ENCODE measurements at places on chromosomes 6 and 20.

DNA sequence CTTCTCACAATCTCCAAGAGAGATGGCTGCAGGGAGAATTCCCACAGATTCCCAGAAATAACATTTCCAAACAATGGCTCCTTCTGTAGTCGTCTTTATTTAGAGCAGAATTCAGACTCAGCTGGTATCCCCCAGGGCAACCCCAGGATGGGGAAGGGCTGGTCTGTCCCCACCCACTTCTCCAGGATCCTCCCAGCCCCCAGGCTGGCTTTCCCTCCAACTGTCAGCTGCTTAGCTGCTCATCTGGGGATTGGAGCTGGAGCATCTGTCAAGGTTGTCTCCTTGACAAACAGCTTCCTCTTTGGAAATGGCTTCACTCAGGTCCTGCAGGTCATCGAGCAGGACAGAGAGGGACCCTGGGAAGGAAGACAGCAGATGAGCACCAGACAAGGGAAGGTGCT lies 3.5 kb upstream of the PSORS1C2 start:
- DNase-seq: no peak

- no peak for DNase-seq
These were observed 68.8 kb upstream of the EPB41L1 start for GRCh38 chr20:36085686-36086267.

GRCh38 chr20:51412333-51412871 lies 130.1 kb downstream of the NFATC2 start:
- DNase-seq: no peak

DNA sequence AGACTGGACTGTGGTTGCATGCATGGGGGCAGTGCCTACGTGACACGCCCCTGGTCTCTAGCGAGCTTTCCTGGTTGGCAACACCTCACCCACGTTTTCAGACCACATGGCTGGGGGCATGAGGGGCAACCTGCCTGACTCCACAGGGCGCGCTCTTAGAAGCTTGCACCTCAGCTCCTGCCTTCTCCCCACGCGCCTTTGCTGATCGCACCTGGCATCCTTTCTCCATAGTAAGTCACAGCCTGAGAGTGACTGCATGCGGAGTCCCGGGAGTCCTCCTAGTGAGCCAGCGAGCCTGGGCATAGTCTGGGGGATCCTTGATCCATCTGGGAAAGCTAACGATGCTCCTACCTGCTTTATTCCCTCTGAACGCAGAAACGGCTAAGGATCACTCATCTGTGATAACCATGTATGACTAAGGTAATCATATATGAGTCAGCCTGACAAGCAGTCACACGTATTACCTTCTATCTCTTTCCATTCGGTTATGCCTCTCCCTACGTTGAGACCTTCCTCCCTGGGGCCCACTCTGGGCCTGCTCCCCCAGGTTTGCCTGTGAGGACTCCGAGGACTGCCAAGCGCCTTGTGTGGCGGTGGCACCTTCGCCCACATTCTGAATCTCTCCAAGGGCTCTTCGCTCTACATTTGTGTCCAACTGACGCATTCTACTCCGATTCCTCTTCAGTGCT lies 4.5 kb downstream of the TCFL5 start:
- no peak for DNase-seq

- no peak for DNase-seq
These were observed 9.8 kb downstream of the MMUT start for GRCh38 chr6:49453221-49453620.

DNA sequence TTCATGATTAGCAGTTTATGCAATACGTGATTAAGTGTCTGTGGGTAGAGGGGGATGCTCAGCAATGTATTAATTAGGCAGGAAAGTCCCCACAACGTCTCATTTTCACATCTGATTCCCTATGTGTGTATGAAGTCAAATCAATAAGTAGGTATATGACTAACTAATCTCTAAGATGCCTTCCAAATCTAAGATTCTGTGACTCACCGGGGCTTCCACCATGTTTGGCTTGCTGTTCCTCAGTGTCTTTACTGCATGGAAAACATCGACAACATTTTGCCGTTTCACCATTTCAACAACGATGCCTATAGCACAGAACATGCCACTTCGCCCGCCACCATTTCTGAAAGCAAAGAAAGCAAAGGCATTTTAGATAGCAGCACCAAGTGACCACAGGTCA lies 72.0 kb upstream of the THEMIS start:
- DNase-seq: no peak

DNA sequence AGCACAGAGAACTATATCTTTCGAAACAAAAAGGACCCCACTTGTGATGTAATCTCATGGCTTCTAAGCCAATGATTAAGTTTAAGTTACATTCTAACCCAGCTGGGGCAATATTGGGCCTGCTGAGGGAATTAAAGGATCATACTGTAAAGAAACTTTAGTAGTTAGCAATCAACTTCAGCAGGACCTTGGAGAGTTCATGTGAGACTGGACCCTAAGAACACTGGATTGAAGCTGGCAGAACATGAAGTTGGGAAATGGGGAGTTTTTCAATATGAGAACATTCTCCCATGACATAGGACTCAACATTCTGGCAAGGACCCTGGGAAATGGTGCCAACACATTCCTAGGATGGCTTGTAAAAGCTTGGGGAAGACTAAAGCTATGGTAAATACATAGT lies 516.2 kb downstream of the PKHD1 start:
- DNase-seq: no peak

- no peak for DNase-seq
These were observed 172.2 kb downstream of the KIF6 start for GRCh38 chr6:39553029-39553428.

DNA sequence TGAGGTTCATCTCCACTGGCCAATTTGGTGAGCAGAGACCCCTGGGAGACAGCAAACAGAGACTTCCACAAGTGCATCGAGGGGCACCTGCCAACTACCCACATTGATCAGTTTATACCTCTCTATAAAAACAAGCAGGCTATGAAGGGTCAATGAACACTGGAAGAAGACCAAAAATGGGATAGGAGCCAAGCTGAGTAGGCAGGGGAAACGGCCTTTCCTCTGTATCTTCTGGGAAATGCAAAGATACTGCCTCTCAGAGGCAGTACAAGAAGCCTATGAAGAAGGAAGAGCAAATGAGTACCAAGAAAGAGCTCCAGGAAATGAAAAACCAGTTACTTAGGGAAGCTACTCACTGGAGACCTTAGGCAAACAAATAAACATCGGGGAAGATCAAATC lies 247.7 kb downstream of the GMDS start:
- DNase-seq: no peak

Data from stimulated activated CD8-positive, alpha-beta memory T cell treated with anti-CD3 and anti-CD28 coated beads, Interleukin-12 subunit alpha, Interleukin-12 subunit beta, amount 100 ng/mL, for 4 hours (primary cell).